ENCODE measurements at places on chromosomes 1 and 21.

DNA sequence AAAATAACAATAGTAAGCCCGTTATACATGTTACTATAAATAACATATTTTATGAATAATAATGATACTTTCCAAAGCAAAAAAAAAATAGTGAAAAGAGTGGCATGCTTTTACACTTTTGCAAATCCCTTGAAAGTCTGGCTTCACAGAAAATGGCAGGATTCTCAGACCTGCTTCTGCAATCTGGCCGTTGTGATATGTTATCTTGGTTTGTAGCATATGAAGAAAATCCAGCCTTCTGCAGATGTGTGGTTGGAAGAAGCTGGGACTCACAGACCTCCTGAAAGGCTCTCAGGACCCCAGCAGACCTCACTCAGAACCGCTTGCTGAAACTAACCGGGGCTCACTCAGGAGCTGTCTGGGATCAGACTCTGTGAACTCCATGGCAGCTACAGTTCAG is 256.0 kb upstream of the TMEM51 start:
- no peak for DNase-seq

- no peak for DNase-seq
These were observed 4.3 kb upstream of the NADK start for GRCh38 chr1:1782399-1783221.

DNA sequence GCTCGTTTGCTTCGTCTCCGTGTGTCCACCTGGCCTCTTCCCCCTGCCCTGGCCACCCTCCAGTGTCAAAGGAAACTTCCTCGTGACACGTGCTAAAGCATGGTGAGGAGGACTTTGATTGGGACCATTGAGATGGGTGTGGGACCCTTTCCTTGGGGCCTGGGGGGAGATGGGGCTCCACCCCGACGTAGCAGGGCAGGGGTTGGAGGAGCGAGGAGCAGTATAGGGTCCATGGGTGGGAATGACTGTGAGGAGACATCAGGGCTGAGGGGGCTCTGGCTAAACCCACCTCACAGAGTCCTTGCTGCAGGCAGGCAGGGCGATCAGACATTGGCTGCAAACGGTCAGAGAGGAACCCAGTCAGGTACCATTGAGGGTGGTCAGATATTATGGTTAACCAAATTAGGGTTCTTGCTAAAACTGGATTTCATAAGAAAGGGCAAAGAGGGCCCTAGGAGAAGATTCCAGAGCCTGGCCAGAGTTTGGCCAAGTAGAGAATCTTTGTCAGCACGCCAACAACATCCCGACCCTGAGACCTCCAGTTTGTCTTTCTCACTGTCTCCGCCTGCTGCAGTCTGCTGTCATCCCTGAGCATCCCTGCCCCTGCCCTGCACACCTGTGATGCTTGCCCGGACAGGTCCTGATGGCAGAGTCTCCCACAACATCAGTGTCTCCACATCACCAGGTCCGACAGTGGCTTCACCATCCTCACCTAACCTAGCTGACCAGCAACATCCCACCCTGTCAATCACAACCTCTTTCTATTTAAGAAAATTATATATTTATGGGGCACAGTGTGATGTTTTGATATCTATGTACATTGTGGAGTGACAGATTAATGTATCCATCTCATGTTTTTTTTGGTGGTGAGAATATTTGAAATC is 8.0 kb downstream of the RNF187 start:
- DNase-seq: no peak

DNA sequence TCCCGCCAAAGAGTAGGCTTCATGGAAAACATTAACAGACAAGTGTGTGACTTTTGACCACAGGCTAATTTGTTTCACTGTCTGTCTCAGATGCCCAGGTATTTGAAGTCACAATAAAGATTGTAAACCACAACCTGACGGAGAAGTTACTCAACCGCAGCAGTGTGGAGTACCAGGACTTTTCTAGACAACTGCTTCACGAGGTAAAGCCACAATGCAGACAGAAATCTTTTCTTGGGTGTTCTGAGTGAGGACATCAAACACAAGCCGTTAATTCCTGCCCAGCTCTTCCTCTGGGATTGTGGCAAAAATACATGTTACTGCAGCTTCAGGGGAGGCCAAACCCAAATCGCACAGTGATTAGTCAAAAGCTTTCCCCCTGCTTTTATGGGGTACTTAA is 31.0 kb downstream of the UMODL1 start:
- no peak for DNase-seq

- no peak for DNase-seq
These were observed 15.6 kb downstream of the TPM3 start for GRCh38 chr1:154176337-154176736.

- DNase-seq: no peak
These were observed 15.7 kb downstream of the EPHX1 start for GRCh38 chr1:225825607-225826007.

GRCh38 chr1:193448682-193449461 is 262.5 kb upstream of the B3GALT2 start:
- no peak for DNase-seq

GRCh38 chr1:154408174-154408777 is 3.1 kb downstream of the IL6R start:
- no peak for DNase-seq

DNA sequence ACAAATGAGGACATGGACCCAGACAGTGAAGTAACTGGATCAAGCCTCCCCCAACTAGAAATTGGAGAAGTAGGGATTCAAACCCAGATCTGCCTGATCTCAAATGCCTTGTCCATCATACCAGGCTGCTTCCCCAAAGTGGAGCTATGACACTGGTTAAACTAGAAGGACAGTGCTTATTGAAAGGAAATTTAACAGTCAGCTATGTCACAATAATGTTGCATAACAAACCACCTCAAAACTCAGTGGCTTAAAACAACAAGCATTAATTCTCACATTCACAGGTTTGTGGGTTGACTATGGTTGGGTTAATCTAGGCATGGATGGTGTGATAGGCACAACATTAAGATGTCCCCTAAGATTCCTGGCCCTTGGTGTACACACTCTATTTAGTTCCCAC is 107.1 kb downstream of the TAS1R2 start:
- no peak for DNase-seq

GRCh38 chr1:45945426-45945825 is 142.0 kb downstream of the MAST2 start:
- no peak for DNase-seq

GRCh38 chr1:101438359-101438758 is 201.5 kb downstream of the S1PR1 start:
- peak; percentile 6 for DNase-seq

DNA sequence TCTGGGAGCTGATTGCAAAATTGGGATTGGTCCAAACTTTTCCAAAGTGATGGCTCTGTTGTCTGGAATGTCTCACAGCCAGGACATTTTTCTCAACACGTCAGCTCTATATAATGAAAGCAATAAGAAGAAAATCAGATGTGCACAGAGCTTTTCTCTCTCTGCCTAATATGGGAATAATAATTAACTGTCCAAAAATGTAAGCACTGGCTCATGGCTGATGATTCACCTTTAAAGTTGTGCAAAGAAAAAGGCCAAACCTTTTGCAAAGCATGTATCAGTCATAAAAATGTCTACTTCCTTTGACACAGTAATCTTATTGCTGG is 30.4 kb downstream of the ZNF281 start:
- DNase-seq: no peak

DNA sequence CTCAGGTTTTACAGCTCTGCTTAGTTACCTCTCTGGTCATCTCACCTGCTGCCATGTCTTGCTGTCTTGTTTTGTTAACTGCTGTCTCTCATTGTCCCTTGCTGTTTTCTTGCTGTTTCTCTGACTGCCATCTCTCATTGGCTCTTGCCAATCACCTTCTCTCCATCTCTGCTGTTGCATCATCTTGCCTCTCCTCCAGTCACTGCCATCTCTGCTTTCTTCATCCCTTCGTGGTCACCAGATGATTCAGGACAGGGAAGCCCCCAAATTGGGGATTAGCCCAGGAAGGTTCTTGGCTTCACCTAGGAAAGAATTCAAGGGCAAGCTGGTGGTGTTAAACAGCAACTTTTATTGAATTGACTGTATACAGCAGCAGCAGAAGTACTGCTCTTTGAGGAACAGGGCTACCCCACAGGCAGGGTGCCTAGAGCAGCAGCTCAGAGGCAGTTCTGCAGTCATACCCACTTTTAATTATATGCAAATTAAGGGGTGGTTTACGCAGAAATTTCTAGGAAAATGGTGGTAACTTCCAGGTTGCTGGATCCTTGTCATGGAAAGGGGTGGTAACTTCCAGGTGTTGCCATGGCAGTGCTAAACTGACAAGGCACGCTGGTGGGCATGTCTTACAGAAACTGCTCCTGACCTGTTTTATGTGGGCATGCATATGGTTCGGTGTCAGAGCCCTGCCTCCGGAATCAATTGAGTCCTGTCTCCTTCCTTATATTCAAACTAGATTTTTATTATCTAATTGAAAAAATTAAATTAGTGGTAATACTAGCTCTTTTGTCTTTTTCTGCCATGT is 33.4 kb downstream of the SUCO start:
- no peak for DNase-seq

- DNase-seq: no peak
These were observed 8.4 kb downstream of the C1orf115 start for GRCh38 chr1:220698607-220699016.

DNA sequence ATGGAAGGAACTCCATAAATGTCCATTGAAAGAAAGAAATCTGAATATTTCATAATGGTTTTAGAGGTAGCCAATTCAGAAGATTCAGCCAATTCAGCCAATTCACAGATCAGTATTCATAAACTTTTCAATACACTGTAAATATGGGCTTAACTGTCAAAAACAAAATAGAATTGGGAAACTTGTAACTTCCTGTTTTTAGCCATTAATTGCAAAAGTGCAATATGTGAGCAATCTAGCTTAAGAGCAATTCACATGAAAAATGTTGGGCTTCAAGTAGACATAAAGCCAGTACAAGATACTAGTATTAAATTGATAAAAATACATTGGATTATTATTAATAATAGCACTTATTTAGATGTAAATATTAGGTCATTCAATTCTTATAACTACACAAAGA is 27.5 kb upstream of the PLPPR4 start:
- no peak for DNase-seq

GRCh38 chr1:1835546-1835945 is 55.3 kb downstream of the GNB1 start:
- no peak for DNase-seq

GRCh38 chr1:60342569-60342968 is 269.0 kb upstream of the C1orf87 start:
- DNase-seq: no peak

DNA sequence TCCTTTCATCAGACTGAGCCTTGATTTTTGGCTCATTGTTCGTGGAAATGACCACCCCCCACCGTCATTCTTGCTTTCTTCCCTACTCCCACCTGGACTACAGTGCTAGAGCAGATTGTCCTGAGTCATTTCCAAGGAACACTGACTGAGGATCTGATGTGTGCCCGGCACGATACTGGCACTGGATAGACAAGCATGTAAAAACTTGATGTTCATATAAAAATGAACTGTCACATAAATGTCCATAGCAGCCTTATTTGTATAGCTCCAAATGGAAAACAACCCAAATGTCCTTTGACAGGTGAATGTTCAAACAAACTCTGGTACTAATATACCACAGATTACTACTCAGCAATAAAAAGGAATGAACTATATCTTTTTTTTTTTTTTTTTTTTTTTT is 18.6 kb upstream of the SLC45A3 start:
- DNase-seq: no peak

DNA sequence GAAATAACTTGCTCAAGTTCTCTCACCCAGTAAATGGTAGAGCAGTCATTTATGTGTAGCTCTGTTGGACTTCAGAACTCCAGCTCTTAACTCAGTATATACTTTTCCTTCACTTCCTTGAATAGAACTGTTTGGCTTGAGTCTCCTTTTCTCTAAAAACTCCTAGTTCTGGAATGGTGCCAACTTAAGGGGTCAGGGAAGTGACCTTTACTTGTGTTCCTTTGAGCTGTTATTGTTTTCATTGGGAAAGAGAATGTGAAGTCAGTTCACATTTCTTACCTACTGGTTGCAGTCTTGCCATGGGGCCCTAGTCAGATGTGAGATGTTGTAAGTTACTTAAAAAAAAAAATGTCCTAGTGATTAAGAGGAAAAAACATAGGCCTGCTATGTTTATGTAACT is 77.0 kb upstream of the MACF1 start:
- no peak for DNase-seq

- no peak for DNase-seq
These were observed 123.8 kb upstream of the IVNS1ABP start for GRCh38 chr1:185440877-185441276.

- DNase-seq: no peak
These were observed 28.3 kb downstream of the GADD45A start for GRCh38 chr1:67713057-67713846.

- no peak for DNase-seq
These were observed 98.0 kb downstream of the TGFBR3 start for GRCh38 chr1:91787919-91788318.

DNA sequence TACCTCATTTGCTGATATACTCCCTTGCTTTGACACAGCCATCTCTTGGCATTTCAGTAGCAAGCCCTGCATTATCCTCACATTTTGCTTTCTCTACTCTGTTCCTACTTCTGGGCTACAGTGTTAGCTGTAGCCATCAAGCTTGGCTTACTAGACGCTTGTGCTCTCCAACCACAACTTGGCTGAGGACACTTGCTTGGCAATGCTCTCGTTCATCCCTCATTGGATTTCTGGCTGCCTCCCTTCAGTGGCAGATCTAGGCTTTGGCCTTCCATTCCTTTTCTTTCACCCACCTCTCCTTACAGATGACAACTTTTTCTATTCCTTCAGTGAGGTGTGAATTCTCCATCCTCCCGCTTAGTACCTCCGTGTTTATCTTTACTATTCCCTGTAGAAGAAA is 428.7 kb upstream of the LRRC7 start:
- DNase-seq: no peak

DNA sequence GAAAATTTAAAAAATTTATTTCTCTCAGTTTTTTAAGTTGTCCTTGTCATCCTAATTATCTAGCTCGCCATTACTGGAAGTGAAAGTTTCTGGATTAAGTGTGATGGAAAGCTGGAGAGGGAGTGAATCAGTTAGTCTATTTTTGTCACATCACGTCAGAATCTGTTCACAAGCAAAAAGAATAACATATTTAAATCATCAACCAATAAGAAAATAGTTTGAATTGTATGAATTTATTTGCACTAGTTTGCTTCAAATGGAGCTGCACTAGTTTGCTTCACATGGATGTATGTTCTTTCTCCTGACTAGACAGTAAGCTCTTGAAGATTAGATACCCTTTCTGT is 22.8 kb downstream of the PHC2 start:
- DNase-seq: no peak

All from 8988T (cell line).